ENCODE measurements at places on chromosomes 13 and 19.

GRCh38 chr19:48403606-48404005 is 10.1 kb downstream of the GRIN2D start:
- DNase-seq: peak; percentile 44

GRCh38 chr19:5141129-5141849 is 172.4 kb downstream of the KDM4B start:
- no peak for DNase-seq

GRCh38 chr13:34555988-34556387 is 386.1 kb upstream of the NBEA start:
- no peak for DNase-seq

- no peak for DNase-seq
Observed at GRCh38 chr13:107642831-107643230, 572.5 kb downstream of the LIG4 start.

GRCh38 chr19:33143897-33144405 is 12.0 kb downstream of the WDR88 start:
- DNase-seq: peak; percentile 56

- no peak for DNase-seq
Observed at GRCh38 chr13:39039041-39039440, 785 bp downstream of the NHLRC3 start.

- DNase-seq: peak; percentile 71
Observed at GRCh38 chr19:18021121-18021755, 13.3 kb downstream of the ARRDC2 start.

DNA sequence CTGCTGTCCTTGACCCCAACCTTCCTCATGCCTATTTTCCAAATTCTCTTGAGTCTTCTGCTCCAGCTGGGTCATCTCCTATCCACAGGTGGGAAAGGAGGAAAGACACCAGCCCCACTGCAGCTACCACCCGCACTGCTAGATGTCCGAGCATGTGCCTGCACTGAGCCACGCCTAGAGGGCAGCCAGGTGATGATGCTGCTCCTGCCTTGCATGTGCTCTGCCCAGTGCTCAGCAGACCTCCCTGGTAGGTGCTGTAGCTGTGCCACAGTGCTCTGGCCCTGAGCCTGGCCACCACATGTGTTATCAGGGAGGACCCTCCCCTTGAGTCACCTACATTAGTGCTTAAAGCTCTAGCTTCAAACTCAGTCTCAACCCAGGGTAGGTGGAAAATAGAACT is 6.9 kb upstream of the CYSLTR2 start:
- DNase-seq: no peak

Data from CD4-positive, alpha-beta memory T cell (primary cell).